Upper lobe of right lung (tissue), 1 donor: ENCODE measurements at places on chromosomes 1 and 21. TPM values are rescaled to one million over a fixed set of nuclear protein-coding genes. Genes with fewer than 3 reads are reported as not detected.

- no peak for DNase-seq
These were observed 14.7 kb downstream of the NAV1 start for GRCh38 chr1:201553496-201554189.

DNA sequence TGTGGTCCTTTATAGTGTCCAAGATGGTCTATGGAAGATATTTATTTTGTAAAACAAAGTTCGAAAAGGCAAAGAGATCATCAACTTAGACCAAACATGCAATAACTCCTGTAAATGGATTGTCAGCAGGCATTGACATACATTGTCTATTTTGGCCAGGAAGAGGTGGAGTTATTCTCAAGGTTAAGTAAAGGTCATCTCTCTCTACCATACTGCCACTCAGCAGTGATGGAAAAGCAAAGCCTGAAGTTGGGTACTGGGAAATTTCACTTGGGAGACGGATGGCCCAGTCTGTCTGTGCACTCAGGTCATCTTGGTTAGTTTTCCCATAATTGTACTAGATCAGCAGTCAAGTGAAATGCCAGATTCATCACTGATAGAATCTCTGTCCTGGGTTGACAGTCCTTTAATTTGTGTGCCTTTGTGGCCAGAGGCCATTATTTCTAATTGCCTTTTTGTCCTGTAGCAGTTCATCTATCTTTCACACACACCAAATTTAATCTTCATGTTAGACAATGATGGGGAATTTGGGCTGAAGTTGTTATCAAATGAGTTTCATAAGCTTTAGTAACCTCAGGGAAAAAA is 17.5 kb downstream of the PIGP start:
- no peak for DNase-seq

DNA sequence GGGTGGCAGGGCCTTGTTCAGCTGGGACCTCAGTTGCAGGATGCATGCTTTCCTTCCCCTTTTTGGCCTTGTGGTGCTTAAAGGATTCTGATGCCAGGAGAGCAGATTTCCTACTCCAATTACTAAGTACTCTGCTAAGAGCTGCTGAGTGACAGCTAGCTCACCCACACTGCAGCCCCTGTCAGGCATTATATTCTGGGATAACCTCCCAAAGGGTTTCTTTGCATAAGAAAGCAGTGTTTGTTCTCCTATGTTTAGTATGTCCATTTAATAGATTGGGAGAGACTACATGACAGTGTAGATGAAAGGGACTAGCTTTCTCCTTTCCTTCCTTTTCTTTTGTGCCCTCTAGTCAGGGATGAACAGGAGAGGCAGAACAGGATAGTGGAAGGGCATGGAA is 100.7 kb downstream of the FAM78B start:
- DNase-seq: no peak

LRRC3 gene
- total RNA-seq: 3.6 TPM

DNA sequence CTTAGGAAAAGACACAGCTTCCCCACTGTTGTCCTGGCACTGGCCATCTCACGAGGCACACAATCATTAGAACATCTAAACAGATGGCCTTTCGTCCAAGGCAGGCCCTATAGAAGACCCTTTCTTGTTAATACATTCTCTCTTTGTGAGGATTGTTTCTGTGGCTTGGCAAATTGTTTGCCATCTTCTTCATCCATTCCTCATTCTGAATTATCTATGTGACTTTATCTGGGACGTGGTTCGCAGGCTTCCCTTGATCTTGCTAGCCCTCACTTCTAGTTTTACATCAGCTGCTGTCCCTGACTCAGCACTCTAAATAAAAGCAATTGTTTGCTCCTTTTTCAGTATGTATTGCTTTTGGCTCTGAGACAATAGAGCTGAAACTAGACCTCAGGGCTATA is 101.1 kb upstream of the ZC3H11B start:
- DNase-seq: no peak

GRCh38 chr21:45080639-45081414 is 6.4 kb downstream of the ADARB1 start:
- DNase-seq: no peak

DNA sequence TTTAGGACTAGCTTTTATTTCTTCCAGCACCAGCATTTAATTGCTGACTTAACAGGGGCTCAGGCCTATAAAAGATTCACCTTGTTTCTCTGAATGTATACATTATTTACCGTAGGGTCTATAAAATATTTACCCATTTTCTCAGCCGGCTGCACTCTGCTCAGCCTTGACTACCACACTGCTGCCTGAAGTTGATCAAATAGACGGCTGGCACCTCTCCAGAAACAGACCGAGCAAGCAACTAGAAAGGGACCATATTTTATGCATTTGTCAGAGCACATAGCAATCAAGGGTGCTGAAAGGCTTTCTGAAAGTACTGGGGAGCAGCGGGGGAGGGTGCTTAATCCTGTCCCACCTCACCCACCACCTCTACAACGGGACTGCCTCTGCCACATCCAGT is 64.7 kb upstream of the FGGY start:
- DNase-seq: no peak

NPHS2 gene
- not detected for total RNA-seq

GRCh38 chr1:202654079-202654478 is 56.2 kb downstream of the SYT2 start:
- no peak for DNase-seq

DNA sequence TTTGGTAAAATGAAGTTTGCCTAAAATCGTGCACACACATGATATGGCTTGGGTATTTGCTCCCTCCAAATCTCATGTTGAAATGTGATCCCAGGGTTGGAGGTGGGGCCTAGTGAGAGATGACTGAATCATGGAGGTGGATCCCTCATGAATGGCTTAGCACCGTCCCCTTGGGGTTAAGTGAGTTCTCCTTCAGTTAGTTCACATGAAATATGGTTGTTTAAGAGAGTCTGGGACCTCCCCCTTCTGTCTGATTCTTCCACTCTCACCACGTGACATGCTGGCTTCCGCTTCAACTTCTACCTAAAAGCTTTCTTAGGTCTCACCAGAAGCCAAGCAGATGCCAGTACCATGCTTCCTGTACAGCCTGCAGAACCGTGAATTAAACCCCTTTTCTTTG is 58.4 kb downstream of the SIPA1L2 start:
- DNase-seq: no peak

GRCh38 chr21:44462086-44462833 is 7.0 kb downstream of the LRRC3 start:
- DNase-seq: no peak

GRCh38 chr1:84603223-84603622 is 29.0 kb upstream of the CTBS start:
- no peak for DNase-seq

GRCh38 chr1:91548376-91549040 is 47.9 kb downstream of the CDC7 start:
- DNase-seq: no peak

OR2L5 gene
- not detected for total RNA-seq

- no peak for DNase-seq
These were observed 2.7 kb upstream of the PLEKHO1 start for GRCh38 chr1:150146849-150147542.

DNA sequence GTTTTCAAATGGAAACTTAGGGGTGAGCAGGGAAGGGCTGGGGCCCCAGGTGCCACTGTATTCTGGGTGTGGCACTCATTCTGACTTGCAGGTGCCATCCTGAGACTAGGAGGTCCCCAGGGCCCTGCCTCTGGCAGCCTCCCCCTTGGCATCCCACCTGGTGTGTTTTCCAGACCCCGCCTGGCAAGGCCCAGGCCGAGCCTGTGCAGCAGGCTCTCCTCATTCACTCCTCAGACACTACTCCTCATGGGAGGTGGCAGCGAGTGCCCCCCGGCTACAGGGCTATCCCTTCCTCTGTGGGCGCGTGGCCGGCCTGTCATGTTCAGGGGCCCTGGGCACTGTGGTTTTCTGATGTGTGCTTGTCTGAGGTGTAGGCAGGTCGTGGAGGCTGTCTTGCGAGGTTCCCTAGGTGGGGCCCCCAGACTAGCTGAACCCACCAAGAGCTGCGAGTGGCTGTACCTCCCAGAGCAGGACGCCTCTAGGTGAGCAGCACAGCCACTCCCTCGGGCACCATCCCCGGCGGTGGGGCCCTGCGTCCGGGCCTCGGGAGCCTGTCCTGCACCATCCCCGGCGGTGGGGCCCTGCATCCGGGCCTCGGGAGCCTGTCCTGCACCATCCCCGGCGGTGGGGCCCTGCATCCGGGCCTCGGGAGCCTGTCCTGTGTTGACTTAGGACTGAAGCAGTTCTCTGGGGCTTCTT is 13.2 kb downstream of the SLX9 start:
- peak; percentile 60 for DNase-seq

ADAM30 gene
- not detected for total RNA-seq

GRCh38 chr1:22739648-22740385 is 29.2 kb downstream of the EPHB2 start:
- DNase-seq: no peak

GRCh38 chr1:211781260-211781659 is 49.3 kb downstream of the LPGAT1 start:
- no peak for DNase-seq

GRCh38 chr1:197859024-197859423 is 43.4 kb upstream of the C1orf53 start:
- DNase-seq: no peak

SPTA1 gene
- total RNA-seq: not detected

TBCE gene
- 27.2 TPM for total RNA-seq

DNA sequence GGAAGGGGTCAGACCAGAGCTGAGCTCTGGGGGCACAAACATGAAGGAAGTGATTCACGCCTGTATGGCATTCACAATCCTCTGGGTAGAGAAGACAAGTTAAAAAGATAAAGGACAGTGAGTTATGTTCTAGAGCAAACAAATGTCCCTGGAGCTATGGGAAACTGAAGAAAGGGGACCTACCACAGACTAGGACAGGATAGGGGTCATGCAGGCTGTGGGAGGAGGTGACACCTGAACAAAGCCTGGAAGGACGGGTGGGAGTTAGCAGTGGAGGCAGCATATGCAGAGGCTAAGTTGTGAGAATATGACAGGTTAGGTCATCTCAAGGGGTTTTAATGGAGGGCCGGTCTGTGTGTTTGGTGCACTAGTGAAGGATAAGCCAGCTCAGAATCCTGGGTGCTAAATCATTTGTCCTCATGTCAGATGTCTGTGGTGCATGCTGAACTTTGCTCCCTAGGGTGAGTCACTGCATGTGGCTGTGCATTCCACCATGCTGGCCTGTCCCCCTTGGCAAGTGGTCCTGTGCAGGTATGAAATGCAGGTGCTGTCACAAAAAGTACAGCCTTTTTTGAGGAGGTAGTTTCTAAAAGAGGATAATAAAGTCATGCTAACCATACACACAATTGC is 28.5 kb downstream of the TNN start:
- DNase-seq: no peak

DNA sequence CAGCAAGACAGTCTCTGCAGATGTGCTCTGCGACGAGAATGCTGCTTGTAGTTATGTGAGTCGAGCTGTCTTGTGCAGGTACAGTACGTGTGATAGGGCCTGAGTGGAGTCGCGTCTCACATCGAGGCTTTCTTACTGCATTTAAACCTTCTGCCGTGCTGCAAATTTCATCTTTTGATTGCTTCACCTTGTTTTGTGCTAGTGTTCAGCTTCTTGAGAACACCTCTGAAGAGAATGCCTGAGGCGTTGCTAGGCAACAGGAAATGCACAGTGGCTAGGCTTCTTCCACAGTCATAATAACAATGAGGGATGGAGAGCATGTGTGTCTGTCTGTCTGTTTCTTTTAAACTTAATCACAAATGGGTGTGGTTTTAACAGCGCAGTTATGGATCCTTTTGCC is 52.9 kb downstream of the MRPS6 start:
- no peak for DNase-seq

GRCh38 chr1:22490309-22490708 is 38.7 kb downstream of the ZBTB40 start:
- no peak for DNase-seq

SLC44A5 gene
- total RNA-seq: 0.55 TPM
